ENCODE measurements at places on chromosomes 6 and 20.

DNA sequence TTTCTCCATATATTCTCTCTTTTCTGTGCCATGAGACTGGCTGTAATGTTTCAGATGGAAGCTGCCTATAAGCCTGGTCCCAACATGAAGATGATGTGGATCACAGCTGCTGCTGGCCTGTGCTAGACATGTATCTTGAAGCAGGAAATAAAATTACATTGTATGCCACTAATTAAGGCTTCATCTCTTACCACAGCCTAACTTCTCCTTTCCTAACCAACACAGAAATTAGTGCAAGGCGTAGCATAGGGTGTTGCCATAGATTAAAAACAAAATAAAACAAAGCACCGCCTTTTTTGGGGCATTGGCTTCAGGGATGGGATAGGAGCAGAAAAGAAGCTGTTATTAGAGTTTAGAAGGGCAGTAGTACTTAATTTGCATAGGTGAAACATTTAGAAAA lies 4.7 kb upstream of the SLC17A4 start:
- no peak for DNase-seq

- DNase-seq: no peak
Observed at GRCh38 chr20:48760403-48760983, 67.3 kb downstream of the PREX1 start.

- DNase-seq: no peak
Observed at GRCh38 chr6:4004249-4004648, 74.7 kb downstream of the FAM217A start.

- DNase-seq: no peak
Observed at GRCh38 chr6:129059650-129060049, 176.7 kb downstream of the LAMA2 start.

GRCh38 chr6:110596354-110596753 lies 119.9 kb upstream of the SLC22A16 start:
- DNase-seq: no peak

DNA sequence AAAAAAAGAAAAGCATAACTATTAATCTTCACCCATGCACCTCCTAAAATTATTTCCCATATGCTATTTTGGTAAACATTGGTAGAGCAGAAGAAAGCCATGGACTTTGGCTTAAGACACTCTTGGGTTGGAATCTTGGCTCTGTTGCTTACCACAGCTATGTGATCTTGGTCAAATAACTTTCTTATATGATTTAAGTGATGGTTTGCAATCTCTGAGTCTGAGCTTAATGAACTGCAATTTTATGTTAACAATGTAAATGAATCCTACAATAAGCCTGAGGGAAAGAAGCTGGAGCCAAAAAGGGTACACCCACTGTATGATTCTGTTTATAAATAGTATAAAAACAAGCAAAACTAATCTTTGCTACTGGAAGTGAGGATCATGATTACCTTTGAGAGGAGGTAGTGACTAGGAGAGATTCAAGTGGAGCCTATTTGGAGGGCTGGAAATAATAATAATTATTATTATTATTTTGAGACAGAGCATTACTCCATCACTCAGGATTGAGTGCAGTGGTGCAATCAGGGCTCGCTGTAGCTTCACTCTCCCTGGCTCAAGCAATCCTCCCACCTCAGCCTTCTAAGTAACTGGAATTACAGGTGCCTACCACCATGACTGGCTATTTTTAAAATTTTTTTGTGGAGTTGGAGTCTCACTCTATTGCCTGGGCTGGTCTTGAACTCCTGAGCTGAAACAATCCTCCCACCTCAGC lies 34.5 kb downstream of the ABRACL start:
- no peak for DNase-seq

DNA sequence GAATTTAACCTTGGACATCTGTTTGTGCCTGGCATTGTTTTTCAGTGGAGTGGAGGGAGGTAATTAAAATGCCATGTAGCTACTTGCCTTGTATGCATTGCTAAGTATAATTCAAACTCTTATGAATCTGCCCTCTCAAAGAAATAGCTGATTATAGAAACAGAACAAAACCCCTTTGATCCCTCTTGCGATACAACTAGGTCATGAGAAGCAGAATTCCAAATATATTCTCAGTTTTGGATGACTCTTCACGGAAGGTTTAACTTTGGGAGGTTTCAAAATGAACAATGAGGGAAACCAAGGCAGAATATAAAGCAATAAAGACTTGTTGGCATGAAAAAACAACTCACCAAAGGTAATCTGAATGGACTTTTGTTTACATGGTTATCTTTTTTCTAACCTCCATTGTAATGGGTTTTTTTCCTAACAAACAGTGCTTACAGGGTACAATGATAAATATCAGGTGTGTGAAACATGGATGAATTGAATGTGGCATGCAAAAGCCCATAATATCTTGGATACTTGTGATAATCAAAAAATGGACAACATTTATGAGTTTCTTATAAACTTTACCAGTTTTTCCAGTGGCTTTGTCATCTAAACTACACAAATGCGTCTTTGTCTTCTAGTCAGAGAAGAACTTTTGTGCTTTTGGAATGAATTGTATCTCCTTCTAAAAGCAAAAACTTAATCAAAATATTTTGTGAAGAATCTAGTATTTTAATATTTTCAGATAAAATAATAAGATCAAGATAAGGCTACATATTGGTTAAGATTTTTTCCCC lies 15.7 kb upstream of the HEY2 start:
- no peak for DNase-seq

DNA sequence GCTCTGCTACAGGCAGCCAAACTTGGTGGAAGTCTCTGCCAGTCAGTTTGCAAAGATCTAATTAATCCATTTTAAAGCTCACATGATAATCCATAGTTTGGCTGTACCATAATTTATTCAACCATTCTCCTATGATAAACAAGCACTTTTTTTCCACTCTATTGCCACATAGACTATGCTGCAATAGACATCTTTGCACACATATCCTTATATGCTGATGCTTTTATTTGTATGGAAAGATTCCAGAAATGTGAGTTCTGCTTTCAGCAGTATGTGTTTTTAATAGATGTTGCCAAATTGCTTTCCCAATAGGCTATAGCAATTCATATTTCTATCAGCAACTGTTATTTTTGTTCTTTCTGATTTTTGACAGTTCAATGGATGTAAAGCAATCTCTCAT lies 628.0 kb downstream of the KIF16B start:
- DNase-seq: no peak

- DNase-seq: no peak
Observed at GRCh38 chr6:166237617-166238016, 70.0 kb upstream of the TBXT start.

Measured in kidney glomerular epithelial cell (primary cell).